Foreskin keratinocyte (primary cell): ENCODE measurements at places on chromosomes 13 and 19. TPM values are rescaled to one million over a fixed set of nuclear protein-coding genes. Genes with fewer than 3 reads are reported as not detected.

DNA sequence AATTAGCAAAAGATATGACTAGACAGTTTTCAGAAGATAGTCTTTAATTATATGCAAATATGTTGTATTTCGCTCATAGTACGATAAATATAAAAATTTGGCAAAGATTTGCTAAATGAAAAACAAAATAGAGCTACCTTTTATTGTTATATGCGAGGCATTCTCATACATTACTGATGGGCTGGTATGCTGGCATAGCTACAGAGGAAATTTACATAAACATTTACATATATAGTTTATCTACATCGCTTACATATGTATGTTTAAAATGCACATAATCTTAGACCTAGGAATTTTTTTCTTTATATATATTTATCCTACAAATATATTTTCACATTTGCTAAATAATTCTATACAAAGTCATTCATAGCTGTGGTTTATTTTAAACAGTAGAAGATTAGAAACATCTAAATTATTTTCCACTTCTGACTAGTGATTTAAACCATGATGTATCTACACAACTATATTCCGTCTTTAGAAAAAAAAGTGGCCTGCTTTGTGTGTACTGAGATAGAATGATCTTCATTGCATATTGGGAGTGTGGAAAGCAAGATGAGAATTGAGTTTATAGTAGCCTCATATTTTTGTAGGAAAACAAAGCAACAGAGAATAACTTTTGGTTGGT, 1345.0 kb upstream of the SLC10A2 start:
- no peak for DNase-seq

GRCh38 chr13:109610517-109610916, 175.9 kb downstream of the IRS2 start:
- DNase-seq: no peak

- no peak for DNase-seq
Measured at GRCh38 chr13:32454886-32455593, 27.1 kb upstream of the N4BP2L1 start.

DNA sequence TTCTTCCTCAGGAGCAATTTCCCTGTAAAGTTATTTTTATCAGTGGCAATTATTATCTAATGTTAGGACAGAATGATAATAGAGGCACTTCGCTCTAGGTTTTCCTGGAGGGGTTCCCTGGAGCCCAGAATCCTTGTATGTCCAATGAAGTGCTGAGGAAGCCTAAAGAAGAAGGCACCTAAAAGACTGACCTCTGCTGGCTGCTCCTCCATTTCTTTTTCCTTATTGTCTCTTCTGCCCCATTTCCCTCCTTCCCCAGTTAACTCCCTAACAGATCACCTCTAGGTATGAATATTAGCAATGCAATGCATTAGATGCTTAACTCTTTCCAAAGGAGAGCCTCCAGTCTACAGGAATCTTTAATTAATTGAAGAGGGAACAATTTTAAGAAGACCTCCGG, 985.4 kb downstream of the DIAPH3 start:
- DNase-seq: no peak

- DNase-seq: no peak
Measured at GRCh38 chr13:93715866-93716265, 489.3 kb downstream of the GPC6 start.

DNA sequence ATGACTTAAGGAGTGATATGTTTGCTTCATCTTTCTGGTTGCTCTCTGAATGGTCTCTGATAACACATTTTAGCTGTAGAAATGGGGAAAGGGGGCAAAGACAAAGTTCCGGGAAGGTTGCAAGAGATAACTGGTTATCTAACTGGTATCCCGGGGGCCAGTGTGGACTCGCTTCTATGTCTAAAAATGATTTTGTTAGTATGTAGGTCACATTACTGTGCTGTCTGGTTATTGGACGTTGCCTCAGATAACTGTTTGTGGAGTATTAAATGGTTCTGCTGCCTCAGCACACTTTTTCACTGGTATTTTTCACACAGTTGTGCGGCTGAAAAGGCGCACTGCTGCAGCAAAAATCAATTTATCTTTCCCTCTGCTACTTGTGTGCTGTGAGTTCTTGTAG, 63.0 kb upstream of the ZNF536 start:
- no peak for DNase-seq

DNA sequence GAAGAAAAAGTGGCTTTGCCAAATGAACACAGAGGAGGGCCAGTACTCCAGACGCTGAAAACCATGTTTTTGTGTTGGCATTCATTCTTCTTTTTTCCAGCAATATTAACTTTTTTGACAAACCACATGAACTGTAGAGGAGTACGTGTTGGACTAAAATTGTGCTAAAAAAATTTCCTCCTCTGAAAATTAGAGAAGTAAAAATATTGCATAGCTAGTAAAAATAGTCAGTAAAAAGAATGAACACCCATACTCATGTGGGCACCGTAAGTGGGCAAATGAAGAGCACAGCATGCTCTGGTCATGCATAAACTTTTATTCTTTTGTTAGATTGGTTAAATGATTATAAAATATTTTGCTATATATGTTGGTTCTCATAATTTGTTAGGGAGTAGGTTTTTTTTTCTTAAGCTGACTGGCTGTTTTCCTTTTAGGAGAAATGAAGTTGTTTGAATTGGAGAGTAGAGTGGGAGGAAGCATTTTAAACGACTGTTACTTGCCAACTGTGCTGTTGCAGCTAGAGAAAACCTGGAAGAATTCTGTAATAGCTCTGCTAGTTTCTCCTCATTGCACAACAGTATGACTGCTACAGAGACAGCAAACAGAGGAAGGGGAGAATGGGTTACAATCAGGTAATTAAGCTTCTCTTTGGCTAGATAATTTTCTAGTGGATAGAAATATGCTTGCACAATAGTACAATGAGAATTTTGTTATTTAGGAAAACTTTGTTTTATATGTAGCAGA, 222.4 kb downstream of the KCTD12 start:
- DNase-seq: no peak

GRCh38 chr19:16085115-16085514, 8.8 kb downstream of the TPM4 start:
- DNase-seq: no peak

GRCh38 chr19:49212016-49212701, 54.6 kb downstream of the TRPM4 start:
- DNase-seq: no peak

Gene ATP12A
- polyA plus RNA-seq: 0.68 and 1.9 TPM in 2 replicates

Gene C1QTNF9B
- not detected in 2 replicates for polyA plus RNA-seq

Gene RNF113B
- polyA plus RNA-seq: not detected in 2 replicates

Gene LYPD5
- 2.5 and 3.8 TPM in 2 replicates for polyA plus RNA-seq

Gene CNN2
- 297 and 299 TPM in 2 replicates for polyA plus RNA-seq
